ENCODE measurements at places on chromosomes 7 and 10.

DNA sequence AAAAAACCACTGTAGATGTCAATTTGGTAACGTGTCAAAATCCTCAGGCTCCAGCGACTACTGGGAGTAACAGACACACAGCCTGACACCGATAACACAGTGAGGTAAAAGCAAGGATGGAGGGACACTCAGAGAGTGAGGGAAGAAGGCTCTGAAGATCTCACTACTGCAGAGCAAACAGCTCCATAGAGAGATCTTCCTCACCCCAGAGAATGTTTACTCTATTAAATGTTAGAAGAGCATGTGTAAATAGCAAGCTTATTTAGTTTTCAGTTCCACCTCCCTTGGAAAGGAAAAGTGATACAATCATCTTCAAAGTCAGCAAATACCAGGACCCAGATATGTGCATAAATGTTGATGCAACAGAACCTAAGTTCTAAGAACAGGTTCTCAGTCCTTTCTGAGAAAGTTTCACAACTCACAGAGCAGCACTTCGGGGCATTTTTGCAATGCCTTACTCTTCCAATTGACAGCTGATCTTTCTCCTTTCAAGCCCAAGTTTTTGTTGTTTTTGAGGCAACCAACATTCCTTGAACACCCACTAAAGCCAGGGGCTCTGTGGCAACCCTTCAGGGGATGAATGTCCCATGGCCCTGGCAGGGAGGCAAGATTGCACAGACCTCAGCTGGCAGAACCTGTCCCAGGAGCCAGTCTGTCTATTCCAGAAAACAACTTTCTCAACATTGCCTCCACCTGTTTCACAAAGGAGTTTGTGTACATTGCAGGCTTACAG lies 177.4 kb downstream of the SFMBT2 start:
- no peak for DNase-seq

DNA sequence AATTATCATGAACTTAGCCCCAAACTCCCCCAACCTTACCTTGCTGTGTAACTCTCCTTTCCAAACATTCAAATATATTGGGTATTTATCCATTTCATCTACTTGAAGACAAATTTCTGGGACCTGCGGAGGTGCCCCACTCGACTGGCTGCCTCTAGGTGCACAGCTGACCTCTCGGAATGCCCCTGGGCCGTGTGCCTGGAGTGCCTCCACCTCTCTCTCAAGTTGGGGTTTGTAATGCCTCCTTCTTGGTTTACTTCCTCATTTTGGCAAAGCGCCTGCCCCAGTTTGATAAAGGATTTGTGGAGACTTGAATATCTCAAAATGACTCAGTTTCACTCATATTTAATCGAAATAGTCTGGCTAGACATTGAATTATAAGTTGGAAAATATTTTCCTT lies 16.6 kb downstream of the ZNF777 start:
- no peak for DNase-seq

- no peak for DNase-seq
Observed at GRCh38 chr10:98478430-98479222, 31.9 kb upstream of the HPS1 start.

DNA sequence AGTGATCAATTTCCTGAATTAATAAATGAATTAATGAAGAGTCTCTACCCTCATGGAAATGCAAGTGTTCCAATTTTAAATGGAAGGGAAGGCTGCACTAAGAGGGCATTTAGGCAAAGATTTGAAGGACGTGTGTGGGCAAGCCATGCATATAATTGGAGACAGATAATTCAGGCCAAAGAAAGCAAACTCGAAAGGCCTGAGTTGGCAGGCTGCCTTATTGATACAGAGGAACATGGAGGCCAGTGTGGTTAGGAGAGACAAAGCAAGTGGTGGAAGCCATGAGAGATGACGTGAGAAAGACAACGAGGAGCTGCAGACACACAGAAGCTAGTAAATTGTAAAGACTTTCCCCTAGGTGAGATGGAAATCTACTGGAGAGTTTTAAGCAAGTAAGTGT lies 15.4 kb upstream of the PCLO start:
- no peak for DNase-seq

DNA sequence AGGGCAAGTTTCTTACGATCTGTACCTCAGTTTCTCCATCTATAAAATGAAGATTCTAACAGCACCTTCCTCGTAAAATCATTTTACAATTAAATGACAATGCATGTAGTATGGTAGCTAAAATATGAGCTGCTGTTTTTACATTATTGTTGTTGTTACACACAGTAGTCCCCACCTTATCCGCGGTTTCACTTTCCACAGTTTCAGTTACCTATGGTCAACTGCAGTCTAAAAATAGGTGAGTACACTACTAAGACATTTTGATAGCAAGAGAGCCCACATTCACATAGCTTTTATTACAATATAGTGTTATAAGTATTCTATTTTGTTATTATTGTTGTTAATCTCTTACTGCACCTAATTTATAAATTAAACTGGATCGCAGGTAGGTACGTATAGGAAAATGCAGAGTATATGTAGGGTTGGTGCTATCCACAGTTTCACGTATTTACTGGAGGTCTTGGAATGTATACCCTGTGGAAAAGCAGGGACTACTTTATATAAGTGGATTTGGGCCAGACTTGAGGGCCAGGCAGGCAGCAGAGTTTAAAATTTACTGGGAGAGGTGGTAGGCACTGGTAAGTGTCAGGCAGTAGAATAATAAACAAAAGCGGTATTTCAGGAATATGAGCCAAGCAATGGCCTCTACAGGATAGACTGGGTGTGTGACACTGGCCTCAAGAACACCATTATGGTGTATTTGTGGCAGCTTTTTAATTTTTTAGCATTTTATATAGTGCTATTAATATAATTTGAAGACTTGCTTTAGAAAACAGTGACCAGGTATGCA lies 10.2 kb downstream of the DNMBP start:
- no peak for DNase-seq

DNA sequence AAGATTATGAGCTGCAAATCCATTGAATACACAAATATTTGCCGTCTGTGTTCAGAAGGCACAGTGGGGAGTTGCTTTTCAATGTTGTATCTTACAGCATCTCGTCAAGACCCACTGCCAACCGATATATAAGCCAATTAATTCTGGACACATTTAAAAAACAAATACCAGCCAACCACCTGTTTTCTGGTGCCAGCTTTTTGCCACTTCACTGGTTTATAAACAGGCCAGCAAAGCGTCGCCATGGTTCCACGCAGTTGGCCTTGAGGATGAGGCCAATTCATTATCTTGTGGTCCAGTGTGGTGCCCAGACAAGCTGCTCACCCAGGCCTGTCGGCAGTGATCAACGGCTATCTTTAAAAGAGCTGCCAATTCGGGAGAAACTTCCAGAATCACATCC lies 321.0 kb downstream of the TCERG1L start:
- peak; percentile 33 for DNase-seq

GRCh38 chr7:135759532-135759931 lies 10.9 kb upstream of the FAM180A start:
- DNase-seq = no peak

GRCh38 chr10:71606257-71607081 lies 113.1 kb downstream of the C10orf105 start:
- no peak for DNase-seq

- DNase-seq = no peak
Observed at GRCh38 chr7:17369691-17370426, 71.4 kb downstream of the AHR start.

GRCh38 chr10:106682175-106682574 lies 482.3 kb downstream of the SORCS1 start:
- DNase-seq = no peak

DNA sequence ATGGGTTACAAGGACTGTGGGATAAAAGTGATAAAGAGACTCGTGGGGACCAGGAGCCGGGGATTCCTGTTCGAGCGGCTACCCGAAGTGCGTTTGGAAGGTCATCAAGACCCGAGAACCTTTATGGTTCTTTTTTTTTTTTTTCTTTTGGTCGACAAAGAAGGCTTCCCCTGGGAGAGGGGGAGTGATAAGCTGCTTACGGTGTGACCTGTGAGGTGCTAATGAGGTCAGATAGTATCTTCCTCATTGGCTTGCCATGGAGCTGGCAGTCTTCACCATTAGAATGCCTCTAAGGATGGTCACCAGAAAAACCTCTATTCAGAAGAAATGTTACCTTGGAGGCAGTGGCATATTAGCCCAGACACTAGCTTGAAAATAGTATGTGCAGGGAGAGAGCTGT lies 92.3 kb upstream of the STEAP4 start:
- no peak for DNase-seq

DNA sequence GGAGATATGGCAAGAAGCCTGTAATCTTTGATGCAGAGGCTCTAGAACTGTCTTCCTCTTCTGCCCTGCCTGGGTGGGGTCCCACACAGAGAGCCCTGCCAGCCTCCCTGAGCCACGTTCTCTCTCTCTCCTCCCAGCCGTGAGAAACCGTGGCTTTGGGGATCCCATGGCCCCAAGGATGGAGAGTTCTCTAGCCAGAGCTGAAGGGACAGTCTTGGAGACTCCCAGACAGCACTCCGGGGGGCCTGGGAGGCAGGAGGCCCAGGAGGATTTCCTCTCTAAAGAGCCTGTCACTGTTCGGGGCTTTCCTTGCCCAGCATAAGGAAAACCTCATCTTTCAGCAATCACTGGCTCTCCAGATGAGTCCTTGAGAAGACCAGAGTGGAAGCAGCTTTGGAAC lies 227.1 kb downstream of the ARHGAP12 start:
- no peak for DNase-seq

- DNase-seq = no peak
Observed at GRCh38 chr7:38506756-38507155, 124.4 kb downstream of the AMPH start.

GRCh38 chr10:133465950-133466474 lies 12.3 kb downstream of the SCART1 start:
- no peak for DNase-seq

DNA sequence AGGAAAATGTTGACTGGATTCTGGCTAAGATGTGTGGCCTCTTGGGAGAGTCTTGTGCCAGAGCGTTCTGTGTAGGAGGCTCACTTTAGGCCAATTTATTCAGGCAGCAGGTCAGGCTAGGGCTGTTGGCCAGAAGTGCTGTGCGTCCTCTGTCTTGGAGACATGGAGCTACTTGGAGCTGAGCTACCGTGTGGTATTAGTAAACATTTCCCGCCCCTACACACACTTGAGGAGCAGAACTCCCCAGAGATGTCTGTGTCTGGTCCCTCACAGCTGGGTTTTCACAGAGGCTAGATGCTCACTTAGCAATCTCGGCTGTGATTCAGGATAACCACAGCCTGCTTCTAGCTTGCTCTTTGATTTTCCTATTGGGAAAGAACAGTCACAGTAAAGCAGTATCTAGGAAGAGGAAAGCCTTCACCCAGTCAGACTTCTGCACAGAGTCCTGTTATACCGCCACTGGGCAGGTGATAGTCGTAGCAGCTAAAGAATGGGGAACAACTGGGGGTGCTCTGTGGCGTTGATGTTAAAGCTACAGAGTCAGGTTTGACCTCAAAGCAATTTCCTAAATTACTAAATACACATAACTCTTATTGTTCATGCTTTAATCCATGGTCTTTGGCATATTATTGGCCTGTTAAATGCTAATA lies 86.7 kb downstream of the MDFIC start:
- no peak for DNase-seq

Measured in cerebellar nuclear complex (tissue), 1 donor.